ENCODE measurements at places on chromosomes 5 and 9. TPM values are rescaled to one million over a fixed set of nuclear protein-coding genes. Genes with fewer than 3 reads are reported as not detected.

SLC24A2 gene
- total RNA-seq: not detected

ZNF782 gene
- total RNA-seq: 6.5 TPM

CAMLG gene
- total RNA-seq: 23.9 TPM

CAST gene
- 179 TPM for total RNA-seq

ZNF169 gene
- 1.1 TPM for total RNA-seq

SLCO6A1 gene
- total RNA-seq: not detected

LHX3 gene
- not detected for total RNA-seq

CCNO gene
- not detected for total RNA-seq
